Hematopoietic multipotent progenitor cell treated with erythropoietin and hydrocortisone succinate and interleukin-3 and kit ligand, for 6 days (in vitro differentiated cells): ENCODE measurements at places on chromosomes 5 and 9.

DNA sequence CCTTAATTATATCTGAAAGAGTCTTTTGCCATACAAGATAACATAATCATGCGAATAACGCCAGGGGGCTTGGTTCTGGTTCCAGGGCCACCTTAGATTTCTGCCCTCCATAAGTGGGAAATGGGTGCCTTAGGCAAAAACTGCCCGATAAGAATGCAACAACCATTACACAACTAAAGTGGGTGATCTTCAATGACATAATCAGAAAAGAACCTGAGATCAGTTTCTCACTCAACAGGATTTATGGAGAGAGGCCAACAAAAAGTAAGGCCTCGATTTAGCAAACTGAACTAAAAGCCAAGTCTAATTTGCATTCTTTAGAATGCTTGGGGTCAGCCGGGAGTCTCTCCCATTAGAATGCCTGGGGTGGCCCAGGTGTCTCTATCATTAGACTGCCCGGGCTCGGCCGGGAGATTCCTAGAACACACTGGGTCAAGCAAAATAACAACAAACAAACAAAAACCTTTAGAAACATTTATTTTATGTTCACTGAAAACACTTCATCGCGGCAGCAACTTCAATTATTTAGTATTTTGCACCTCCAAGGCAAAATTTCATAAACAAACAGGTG, 194.8 kb downstream of the AUH start:
- no peak for DNase-seq

GRCh38 chr9:137049544-137050449, 3.8 kb upstream of the NPDC1 start:
- peak; percentile 91 for DNase-seq

DNA sequence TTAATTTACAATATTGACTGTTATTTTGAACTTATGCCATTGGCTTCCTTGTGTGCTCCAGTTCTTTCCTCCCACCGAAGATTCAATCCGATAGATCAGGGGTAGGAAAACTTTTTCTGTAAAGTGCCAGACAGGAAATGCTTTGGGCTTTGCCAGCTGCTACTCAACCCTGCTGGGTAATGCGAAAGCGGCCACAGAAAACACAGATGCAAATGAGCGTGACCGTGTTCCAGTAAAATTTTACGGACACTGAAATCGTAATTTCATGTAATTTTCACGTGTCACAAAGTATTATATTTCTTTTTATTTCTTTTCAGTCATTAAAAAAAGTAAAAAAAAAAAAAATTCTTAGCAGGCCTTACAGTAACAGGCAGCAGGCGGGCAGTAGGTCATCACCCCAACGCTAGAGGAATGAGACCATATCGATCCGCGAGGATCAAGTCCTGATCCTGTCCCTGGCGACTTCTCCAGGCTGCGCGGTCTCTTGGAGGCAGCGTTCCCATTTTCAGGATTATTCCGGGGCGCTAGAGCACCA, 599 bp downstream of the NMRK1 start:
- peak; percentile 78 for DNase-seq

- no peak for DNase-seq
These were observed 229.7 kb downstream of the MELK start for GRCh38 chr9:36802201-36802920.

DNA sequence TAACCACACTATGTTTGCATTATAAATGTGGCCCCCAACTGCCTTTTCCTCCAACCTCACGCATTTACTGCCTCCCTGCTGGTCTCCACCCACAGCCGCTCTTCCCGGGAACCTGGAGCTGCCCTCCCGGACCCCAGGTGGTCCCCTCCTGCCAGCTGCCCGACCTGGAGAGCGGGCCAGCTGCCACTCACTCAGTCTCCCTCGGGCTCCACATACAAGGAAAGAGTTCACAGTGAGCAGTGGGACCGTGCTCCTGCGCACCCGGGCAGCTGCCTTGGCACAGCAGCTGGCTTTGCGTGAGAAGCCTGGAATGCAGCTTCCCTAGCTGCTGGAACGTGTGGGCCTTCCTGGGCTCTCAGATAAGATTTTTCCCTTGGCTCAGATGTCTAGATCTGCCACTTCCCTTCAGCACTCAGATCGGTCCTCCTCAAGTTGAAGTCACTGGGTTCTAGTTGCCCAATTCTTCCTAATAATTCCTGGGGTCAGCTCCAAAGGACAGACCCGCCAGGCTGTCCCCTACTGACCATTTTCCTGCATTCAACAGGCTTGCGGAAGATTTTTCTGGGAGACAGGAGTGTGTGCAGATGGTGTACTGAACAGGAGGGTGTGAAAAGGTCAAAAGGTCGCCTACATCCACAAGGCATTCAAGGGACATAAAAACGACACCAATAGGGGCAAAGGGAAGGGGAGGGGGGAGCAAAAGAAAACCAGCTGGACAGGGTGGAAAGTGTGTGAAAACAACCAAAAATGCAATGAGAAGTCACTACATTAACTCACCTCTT, 69.1 kb downstream of the MYO10 start:
- no peak for DNase-seq

- DNase-seq = no peak
These were observed 203.1 kb downstream of the SAXO1 start for GRCh38 chr9:18829873-18830272.

GRCh38 chr5:34533582-34534522, 122.3 kb upstream of the RAI14 start:
- DNase-seq = no peak

DNA sequence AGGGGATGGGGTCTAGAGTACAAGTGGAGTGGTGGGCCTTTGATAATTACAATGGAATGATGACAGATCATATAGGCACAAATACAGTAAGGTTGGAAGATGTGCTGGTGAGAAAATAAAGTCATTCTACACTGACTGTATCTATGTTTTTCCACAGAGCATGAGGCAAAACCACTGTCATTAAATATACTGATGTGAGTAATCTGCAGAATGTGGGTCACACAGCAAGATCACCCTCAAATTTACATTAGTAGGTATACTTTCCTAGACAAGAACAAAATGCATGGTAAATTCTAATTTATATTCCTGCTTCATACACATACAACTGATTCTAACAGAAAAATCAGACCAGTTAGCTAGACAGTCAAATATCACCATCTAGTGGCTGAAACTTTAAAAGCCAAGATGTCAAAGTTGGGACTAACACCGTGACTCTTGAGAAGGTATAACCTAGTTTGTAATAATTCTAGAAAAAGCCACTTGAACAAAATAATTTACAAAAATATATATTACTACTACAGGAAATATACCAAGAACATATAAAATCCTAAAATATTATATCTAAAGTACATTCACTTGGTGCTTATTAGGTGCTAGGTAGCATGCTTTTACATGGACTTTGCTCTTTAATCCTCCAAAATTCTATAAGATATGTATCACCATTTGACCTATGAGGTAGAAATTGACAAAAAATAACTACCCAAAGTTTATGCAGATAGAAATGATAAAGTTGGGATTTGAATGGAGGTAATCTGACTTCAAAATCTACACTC, 19.5 kb downstream of the TTC33 start:
- peak; percentile 81 for DNase-seq

DNA sequence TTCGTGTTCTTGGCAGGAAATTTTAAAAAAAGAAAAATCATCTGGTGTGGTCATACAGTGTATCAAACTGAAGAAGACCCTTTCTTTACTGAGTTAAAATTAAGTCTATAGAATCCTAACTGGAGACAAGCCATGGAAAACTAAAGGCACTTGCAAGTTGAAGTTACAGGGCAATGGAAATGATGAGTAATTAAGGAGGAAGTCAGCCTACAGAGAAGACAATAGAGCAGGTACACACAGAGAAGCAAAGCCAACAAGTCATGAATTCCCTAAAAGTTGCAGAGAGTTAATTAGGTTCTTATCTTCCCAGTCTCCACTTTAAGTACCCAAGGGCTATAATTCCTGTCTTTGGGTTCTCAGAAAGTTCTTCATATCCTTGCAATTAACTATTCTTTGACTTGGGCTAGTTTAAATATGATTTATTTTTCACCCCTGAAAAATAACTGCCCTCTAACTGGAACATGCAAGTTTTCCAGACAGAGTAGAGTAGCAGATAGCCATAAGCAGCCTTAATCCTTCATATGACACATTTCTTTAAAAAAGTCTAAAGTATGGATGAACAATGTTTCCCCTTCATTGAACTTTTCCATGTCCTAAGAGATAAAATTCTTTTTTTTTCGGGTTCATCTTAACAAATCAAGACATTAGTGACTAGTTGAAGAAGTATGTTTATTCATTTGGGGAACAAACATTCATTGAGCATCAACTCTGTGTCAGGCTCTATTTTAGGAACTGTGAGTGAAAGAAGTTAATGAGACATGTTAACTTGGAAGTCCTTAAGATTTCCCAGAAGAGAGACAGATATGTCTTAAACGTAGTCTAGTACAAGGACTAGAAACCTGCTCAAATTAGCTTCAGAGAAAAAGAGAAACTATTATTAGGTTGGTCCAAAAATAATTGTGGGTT, 5.2 kb upstream of the ITGA2 start:
- DNase-seq = no peak

DNA sequence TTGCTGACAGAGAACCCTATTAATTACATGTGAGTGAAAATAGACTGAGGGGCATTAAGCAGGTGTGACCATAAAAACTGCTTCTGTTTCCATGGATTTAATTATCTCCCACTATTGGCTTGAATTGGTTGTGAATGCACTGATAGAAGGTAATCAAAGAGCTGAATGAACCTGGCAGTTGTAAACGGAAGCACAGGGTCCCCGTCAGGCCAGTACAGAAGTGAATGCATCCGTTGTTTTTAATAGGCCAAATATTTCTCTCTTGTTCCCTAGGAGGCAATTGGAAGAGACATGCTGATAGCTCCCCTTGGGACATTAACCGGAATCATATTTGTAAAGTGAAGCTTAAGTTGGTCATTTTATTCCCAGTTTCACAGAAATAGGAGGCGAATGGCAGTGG, 147.0 kb downstream of the CAVIN4 start:
- DNase-seq = no peak

DNA sequence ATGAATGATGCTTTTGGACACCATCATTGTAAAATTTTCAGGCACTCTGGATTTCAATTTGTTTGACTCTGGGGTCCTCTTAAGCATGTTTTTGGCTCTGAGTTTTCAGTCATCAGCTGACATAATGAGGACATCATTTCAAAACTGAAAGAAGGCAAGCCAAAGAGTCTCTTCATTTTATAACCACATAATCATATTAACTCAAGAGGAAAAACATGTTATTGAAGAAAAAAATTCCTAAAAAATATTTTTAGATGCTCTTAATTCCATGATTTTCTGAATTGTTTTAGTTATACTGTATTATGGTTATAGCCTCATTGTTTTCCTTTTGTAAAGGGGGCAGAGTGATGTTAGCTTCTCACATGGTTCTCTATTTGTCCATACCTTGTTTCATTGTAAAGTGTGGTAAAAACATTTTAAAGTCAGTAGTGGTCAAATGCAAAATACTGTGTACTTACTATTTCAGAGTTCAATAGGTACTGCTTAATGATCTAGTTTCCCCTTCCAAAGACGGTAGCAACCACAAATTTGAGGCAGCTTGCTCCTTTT, 472.1 kb downstream of the DMRT2 start:
- DNase-seq = no peak

DNA sequence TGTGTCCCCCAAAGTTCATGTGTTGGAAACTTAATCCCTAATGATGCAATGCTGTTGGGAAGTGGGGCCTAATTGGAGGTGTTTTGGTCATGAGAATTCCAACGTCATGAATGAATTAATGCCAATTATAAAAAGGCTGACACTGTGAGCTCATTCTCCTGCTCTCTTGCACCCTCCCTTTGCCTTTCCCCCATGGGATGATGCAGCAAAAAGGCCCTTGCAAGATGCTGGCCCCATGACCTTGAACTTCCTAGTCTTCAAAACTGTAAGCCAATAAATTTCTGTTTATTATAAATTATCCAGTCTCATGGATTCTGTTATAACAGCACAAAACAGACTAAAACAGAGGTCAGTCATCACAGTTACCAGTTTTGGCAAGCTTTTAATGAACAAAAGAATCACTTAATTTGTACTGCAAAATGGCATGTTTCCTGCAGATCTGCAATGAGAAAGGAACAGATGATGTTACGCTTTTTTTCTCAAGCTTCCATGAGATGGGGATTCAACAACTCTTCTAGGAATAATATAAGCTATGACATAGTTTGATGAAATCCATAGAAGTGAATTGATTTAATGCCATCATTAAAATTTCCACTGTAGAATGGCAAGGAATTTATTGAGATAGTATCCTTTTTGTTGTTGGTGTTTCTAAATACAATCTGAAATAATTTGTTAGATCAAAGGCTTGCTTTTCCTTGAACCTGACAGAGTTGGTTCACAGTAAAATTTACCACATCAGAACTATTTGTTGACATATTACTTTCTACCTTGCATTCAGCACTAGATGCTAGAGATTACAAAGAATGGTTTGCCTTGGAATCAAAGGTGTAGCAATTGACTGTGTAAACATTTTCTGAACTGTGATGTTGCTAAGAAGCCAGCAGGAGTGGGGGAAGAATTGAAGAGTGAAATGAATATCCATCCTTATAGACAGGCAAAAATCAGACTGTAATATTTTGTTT, 29.3 kb upstream of the RFK start:
- DNase-seq = no peak
